ENCODE measurements at places on chromosomes 4 and X. TPM values are rescaled to one million over a fixed set of nuclear protein-coding genes. Genes with fewer than 3 reads are reported as not detected.

IL1RAPL2 gene
- not detected for total RNA-seq

KCNIP4 gene
- total RNA-seq: not detected

GRCh38 chrX:36336751-36337150 is 417.2 kb downstream of the CFAP47 start:
- DNase-seq: no peak

DNA sequence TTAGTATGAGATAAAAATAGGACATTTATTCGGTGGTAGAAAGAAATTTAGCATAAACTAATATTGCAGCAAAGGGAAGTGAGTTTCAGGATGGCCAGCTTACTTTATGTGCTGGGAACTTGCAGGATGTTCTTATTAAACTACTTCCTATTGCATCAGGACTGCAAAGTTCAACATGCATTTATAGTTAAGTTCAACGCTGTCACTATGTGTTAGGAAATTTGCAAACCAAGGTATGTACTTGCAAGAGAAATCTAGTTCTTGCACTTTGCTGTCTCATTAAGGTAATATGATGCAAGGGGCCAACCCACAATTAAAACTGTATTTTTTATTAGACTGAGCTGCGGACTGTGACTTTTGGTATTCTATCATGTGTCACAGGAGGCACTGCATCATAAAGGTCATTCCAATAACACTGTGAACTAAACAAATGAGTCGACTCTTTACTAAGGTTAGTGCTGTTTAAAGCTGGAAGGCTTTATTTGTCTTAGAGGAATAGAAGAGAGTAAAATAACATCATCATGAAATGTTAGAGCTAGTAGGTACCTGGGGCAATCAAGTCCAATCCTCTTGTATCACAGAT is 1525.7 kb upstream of the TENM3 start:
- no peak for DNase-seq

DNA sequence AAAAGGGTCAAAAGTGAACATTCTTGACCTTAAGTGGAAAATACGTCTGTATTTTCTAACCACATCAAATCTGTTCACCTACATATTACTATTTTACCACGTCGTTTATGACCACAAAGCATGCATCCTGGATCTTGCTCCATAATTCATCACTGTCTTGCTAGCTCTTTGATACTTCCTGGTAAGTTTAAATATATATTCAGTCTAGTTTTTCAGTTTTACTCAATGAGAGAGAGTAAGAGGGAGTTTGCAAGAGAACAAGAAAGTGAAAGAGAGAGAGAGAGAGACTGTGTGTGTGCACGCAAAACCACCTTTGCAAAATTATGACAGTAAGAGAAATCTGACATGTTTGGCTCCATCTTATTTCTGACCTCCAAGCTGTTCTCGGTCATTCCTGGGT is 173.7 kb upstream of the GALNTL6 start:
- no peak for DNase-seq

GRCh38 chrX:49184294-49185281 is 1.6 kb downstream of the PRICKLE3 start:
- peak; percentile 95 for DNase-seq

- DNase-seq: no peak
Observed at GRCh38 chrX:87337267-87337666, 180.3 kb upstream of the KLHL4 start.

- DNase-seq: peak; percentile 86
Observed at GRCh38 chrX:19886883-19887531, 393 bp downstream of the SH3KBP1 start.

DNA sequence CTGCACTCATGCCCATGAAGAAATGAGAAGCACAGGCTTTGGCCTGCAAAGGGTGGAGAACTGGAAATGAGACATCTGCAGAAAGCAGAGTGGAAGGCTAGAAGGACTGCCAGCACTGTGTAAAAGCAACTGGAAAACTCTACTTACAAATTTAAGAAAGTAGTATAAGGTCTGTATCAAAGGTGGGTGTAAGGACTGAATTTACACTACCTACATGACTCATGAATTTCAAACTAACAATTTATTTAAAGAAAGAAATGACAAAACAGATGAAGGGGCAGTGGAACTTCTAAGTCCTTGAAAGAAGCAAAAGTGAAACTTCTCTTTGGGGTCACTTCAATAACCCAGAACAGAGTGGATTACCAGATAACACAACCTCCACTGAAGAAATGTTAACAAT is 71.2 kb downstream of the SLC10A7 start:
- DNase-seq: no peak

DNA sequence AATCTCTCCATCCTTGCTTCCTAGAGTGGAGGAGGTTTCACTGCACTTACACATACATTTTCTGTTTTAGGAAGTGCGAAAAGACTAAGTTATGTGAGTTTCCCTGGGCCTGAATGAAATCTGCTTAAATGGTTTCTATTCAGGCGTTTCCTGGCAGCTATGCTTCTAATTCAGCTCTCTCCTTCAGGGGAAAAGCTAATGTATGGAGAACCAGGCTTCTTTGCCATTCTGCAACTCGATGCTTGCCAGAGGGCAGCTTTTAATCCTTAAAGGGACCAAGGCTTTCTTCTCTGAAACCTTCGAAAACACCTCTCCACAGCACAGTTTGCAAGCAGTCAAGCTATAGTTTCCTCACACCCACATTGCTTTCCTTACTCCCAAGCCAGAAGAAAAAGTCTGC is 89.5 kb upstream of the ARX start:
- no peak for DNase-seq

GRCh38 chr4:180434131-180434895 is 1808.9 kb upstream of the TENM3 start:
- DNase-seq: no peak

GRCh38 chr4:77586951-77587383 is 18.7 kb upstream of the CXCL13 start:
- DNase-seq: no peak

DNA sequence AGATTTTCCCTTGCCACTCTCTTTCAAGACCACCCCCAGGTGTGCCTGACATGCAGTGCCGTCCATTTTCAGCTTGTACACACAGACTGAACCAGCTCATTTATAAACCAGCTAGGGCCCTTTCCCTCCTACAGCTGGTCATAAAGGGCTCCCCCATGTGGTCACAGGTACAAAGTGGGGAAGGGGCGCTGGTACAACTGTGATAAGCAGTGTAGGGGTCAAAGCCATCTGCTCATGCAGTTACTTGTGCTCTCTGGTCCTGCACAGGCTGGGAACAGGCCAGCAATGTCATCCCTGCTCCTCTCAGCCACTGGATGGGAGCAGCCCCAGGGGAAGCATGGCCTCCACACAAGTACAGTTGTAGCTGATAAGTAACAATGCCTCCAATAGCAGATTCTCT is 20.6 kb downstream of the GABRQ start:
- DNase-seq: no peak

DNA sequence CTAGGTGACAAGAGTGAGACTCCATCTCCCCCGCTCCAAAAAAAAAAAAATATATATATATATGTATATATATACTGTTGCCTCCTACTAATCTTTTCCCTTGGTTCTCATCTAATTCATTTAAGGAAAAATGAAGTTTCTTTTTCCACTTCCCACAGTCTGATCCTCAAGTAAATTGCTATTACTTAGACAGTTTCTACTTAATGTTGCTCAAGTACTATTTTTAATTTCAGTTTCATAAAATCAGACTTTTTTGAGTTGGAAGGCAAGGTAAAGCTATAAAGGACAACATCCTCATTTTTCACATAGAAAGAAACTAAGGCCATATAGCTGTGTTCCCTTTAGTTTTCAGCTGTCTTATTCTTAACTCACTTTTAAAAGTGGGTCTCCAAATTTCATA is 5.8 kb downstream of the RXFP1 start:
- DNase-seq: no peak

DNA sequence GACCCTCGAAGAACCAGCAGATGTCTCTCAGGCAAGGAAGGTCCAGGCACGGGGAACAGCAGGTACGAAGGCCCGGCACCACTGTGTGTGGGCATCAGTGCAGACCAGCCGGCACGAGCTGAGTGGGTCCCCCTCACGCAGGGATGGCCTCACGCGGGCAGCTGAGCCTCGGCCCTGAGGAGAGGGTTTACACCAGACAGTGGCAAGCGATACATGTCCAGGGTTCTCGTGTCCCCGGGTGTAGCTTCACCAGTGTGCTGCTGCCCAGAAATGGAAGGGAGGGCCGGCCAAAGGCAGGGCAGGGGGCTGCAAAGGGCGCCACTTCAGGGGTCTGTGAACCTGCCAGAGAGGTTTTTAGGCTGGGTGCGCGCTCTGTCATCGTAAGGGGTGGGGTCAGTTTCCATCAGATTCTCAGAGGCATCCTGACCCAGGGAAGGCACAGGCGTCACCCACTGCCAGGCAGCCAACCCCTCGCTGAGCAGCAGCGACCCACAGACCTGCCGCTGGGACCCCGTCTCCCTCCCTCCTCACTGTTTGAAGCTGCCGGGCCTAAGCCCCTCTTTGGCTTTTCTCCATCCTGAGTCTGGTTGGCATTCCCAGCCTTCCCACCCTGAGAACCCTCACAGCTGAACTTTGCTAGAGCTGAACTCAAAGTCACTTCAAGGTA is 107.0 kb downstream of the CPZ start:
- peak; percentile 81 for DNase-seq

DNA sequence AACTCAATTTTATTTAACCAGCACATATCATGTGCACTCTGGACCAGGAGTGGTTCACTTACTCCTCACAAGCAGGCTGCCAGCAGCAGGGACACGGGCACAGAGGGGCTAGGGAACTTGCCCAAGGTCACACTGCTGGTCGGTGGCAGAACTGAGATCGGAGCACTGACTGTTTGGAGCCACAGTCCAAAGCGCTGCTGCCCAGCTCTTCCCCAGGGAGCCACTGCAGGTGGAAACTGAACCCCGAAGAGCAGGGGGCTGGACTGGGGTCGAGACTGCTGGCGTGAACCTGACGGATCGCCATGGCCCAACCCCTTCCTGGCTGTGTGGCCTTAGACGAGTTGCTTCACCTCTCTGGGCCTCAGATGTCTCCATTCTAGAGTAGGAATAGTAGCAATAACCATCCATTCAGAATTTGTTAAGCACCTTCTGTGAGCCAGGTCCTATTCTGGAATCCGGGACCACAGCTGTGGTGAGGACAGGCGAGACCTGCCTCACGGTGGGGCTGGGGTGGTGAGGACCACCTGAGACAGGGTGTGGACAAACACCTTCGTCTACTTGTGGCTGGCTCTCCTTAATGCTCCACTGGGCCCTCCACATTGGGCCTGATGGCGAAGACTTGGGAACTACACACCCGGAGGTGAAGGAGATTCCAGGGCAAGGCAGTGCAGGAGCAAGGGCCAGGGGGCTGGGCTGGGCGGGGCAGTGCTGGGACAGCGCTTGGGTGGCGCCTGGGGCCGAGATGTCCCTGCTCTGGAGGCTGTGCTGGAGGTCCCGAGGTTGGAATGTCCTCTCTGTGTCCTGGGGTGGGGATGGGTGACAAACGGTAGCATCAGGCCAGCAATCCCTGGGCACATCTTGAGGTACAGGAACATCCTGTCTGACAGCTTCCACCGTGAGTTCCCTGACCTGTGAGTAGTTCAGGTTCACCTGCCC is 32.0 kb upstream of the KIAA0232 start:
- no peak for DNase-seq

- DNase-seq: no peak
Observed at GRCh38 chr4:34636623-34637022, 1607.7 kb downstream of the ARAP2 start.
